ENCODE measurements at places on chromosomes 2 and 18.

DNA sequence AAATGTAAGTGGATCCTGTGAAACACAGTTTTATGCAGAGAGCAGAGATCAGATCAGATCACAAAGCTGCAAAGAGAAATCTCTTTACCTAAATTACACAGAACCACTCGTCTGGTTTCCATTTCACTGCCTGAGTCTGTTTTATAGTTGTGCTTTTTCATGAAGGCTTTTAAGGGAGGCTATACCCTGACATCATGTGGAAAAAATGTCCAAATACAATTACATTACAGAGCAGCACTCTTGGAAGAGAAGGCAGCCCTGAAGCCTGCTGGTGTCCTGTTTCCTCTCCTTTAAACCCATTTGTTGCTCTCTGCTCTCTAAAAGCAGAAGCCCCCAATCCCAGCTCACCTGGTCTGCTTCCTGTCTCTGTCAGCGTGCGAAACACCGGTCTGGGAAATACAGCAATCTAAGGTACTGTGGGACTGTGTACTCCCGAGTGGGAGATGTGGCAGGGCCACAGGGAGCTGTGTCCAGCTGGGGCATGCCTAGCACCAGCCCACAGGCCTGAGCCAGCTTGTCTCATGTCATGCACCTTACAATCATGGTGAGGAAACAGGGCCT lies 24.8 kb upstream of the ZFP36L2 start:
- DNase-seq: no peak

- no peak for DNase-seq
Measured at GRCh38 chr18:76715012-76715610, 107.2 kb upstream of the ZNF236 start.

DNA sequence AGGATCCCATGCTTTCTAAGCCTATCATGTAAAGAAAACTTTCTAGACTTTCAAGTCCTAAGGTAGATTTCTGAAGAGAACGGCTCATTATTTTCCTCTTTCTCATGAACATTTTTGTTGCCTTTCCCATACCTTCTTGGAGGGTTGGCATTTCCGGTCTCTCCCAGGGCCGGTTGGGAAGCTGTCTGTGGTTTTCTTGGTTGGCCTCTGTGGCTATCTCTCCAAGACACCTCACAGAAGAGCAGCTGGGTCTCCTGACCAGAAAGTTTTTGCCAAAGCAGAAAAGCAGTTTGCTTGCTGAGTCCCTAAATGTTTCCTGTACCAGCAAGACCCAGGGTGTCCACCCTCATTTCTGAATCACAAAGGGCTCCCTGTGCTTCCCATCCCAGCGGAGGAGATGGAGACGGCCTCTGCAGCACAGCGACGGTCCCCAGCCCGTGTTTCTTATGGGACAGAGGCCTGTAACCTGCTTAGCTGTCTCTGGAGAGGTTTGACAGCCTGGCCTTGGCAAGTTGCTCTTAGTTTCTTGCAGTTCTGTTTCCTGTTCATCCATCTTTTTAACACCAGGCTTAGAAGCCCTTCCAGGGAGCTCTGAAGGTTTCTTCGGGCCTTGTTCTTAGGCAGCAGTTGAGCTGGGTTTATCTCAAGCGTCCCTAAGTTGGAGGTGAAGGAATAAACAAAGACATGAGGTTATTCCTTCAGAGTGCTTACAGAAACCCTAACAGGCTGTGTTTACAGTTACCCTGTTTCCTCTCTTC lies 39.8 kb downstream of the GREB1 start:
- DNase-seq: no peak

DNA sequence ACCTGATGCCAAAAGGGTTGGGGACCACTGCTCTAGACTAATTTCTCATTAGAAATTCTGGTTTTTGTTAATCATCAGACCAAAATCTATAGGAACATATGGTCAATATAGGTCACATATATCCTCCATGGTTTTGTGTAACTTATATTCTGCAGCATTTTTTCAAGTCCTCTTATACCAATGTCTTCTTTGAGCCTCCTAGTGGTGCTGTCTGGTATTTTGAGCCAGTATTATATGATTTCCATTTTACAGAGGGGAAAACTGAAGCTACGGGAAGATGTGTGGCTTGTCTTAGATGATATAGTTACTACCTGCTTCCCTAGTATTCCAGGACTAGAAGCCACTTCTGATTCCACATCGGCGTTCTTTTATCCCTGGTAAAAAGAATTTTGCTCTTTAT lies 13.8 kb downstream of the MAPK4 start:
- DNase-seq: no peak

DNA sequence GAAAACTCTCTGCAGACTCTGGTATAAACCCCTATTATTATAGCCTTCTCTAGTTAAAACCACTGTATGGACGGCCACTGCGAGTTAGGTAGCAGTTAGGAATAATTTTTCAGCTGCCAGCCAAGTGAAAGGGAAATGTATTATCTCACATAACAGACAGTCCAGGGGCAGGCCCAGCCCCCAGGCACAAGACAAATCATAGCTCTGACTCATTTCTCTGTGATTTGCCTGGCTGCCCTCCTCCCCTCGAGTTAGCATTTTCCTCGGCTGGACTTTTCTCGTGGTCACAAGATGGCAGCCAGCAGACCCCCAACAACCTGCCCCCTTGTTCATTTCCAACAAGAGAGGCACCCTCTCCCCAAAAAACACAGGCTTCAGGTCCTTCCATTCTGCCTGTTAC lies 10.5 kb downstream of the VIT start:
- DNase-seq: no peak

GRCh38 chr2:6027066-6027465 lies 334.9 kb downstream of the SOX11 start:
- DNase-seq: no peak

DNA sequence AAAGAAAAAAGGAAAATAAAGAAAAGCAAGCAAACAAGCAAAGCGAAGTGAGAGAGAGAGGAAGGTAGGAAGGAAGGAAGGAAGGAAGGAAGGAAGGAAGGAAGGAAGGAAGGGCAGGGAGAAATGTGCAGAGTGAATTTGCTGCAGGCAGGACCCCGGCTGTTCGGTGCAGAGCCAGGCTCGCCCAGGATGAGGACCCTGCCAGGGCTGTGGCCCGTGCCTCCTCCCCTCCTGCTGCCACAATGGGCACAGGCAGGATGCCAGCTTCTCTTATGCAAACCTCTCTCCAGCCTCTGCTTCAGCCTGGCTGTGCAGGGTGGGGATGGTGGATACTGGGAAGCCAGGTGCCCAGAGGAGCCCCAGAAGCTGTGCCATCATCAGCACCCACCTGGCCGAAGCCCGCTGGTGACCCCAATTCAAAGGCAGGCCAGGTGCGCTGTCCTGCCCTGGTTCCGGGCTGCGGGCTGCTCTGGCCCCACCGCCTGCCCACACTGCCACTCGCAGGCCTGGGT lies 3.2 kb downstream of the GPR17 start:
- DNase-seq: no peak

DNA sequence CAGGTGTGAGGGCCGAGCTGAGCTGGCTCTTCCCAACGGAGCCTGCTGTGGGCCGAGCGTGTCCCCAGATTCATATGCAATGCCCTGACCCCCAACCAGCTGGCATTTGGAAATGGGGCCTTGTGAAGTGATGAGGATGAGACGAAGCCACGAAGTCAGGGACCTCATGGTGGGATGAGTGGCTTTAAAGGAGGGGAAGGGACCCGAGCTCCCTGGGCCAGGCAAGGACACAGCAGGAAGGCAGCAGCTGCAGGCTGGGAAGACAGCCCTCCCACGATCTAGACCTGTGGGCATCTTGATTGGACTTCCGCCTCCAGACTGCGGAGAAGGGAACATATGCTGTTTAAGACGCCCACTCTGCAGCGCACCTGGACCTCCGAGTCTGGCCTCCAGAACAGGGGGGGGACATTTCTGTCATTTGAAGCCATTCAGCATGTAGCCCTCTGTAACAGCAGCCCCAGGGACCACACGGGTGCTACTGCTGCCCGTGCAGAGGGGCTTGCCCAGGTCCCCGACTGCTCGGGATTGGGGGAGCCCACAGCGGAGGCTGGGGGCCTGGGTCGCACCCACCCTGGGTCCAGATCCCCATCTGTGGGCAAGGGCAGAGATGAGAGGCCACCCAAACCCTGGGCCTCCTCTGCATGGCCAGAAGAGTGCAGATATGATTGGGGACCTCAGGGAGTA lies 27.2 kb downstream of the KIF1A start:
- no peak for DNase-seq

DNA sequence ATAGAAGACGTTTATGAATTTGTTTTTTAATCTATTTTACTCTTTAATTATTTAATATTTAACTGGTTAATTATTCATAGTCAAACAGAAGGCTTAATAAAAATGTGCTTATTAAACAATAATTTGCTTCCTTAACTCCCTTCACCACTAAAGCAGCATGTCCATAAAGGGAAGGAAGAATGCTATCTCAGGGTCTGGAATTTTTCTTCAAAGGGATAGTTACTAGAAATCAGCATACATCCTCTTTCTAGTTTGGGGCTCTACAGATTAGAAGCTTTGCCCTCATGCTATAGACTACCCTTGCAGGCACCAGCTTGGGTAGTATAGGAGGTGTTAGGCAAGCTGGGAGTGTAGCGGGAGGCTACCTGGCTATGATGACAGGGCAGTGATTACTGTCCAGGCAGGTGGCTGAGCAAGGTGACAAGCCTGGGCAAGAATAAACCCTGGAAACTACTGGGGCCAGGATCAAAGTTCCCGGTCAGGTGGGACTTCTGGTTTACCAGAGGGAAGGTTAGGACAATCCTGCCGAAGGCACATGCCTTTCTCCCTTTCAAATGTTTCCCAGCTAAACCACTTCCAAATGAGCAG lies 276.0 kb upstream of the REV1 start:
- no peak for DNase-seq

DNA sequence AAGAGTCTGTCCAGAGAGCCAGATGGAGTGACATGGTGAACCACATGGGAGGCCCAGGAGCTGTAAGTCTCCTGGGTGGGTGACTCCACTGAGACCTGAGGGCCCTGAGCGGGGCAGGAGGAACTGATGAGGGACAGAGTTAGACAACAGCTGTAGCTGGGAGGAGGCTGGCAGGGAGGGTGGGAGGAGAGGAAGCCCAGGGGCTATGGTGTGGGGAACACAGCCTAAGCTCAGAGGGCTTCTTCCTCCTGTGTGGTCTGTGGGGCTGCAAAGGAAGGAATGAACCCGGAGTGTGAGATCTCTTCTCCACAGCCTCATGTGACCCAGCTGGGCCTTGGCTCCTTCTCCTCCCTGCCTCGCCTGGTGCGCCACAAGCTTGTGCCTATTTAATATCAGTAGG lies 395.6 kb upstream of the HS6ST1 start:
- no peak for DNase-seq

All from caudate nucleus (tissue), 63 donors.